Heart left ventricle (tissue), 16 donors: ENCODE measurements at places on chromosomes 16 and 17. TPM values are rescaled to one million over a fixed set of nuclear protein-coding genes. Genes with fewer than 3 reads are reported as not detected.

GRCh38 chr16:23974223-23974622, 138.4 kb downstream of the PRKCB start:
- DNase-seq = no peak

GRCh38 chr16:57167953-57168352, 17.9 kb downstream of the PSME3IP1 start:
- no peak for DNase-seq

GRCh38 chr16:71218306-71218963, 12.1 kb downstream of the HYDIN start:
- DNase-seq = no peak

GRCh38 chr16:73420676-73421075, 372.7 kb upstream of the ZFHX3 start:
- no peak for DNase-seq

DNA sequence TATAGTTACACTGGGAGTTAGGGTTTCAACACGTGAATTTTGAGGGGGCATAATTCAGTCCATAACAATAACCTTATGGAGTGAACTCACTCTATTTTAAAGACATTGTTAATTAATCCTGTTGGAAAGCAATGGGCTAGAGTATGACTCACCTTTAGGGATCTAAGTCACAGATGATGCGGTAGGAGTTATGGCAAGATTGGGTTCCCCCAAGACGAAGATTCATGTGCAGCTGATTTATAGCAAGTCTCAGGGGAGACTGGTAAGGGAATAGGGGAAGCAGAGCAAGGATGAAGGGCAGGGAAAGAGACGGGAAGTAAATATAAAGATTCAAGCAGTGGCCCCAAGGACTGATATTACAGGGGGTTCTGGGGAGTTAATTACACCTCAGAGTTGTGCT, 159.6 kb upstream of the DNAH9 start:
- DNase-seq = no peak

DNA sequence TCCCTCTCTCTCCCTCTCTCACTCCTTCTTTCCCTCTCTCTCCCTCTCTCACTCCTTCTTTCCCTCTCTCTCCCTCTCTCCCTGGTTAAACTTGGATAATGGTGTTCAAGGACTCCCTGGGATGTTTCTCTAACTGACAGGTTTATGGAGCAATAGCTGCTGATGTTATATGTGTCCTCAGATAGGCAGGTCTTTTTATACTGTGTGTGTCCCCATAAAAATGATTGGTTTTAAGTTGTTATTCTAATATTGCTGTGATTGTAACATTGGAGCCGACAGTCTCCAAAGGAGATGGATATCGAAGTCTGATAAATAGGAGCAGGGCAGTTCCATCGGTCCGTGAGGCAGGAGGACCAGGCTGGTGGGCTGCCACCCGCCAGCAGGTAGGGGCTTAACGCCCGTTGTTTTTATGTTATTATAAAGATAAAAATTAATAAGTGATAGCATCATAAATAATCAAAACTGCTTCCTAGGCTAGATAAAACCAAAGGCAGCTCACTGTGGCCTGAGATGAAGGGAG, 38.1 kb upstream of the C16orf82 start:
- DNase-seq = no peak

- no peak for DNase-seq
Measured at GRCh38 chr17:79923974-79924638, 84.9 kb upstream of the CBX4 start.

DNA sequence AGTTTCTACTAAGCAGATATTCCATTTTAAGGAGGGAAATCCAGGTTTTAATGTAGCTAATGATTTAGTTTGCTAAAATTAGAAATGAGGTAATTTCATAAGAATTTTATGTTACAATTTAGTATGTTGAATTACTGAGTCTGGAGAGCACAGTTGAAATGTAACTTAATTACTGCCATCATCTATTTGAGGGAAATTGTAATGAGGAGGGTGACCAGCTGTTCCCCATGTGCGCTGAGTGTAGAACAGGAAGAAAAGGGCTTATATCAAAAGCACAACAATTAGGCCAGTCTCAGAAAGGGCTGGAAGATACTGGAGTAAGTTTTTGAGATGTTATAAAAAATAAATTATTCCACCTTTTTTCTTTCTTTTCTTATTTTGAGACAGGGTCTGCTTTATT, 735.1 kb upstream of the GOT2 start:
- no peak for DNase-seq

- DNase-seq = no peak
Measured at GRCh38 chr17:64471440-64471839, 22.5 kb downstream of the MILR1 start.

Gene CSH1
- not detected for total RNA-seq

Gene ZNF469
- total RNA-seq = 1.6 TPM
